ENCODE measurements at places on chromosomes 6 and 20.

DNA sequence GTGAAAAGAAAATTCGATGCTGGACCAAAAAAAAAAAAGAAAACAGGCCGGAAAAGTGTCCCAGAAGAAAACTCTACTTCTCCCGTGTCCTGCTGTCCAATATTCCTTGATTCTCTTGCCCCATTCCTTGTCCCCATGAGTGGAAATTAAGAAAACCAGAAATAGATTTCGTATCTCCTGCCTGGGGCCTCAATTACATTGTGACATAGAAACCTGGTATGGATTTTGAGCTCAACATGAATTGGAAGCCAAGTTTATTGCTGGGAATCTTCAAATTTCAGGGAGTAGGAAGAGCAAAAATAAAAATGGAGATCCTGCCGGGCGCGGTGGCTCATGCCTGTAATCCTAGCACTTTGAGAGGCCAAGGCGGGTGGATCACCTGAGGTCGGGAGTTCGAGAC is 11.9 kb downstream of the ISM1 start:
- no peak for DNase-seq

DNA sequence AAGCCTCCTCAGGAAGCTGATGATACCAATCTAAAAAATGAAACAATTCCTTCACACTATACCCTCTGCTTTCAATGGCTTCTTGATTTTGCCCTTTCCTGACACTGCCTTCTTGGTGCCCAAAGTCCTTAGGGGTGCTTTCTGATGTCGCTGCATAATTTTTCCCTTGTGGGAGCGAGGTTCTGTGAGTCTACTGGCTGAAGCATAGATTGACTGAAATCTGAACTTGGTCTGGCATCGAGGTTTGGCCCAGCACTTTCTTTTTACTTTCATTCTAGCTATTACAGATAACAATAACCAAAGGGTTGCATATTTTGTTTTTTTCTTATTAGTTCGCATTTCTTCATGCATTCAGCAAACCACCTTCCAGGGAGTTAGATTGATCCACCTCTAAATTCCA is 65.8 kb downstream of the E2F3 start:
- DNase-seq, result no peak

DNA sequence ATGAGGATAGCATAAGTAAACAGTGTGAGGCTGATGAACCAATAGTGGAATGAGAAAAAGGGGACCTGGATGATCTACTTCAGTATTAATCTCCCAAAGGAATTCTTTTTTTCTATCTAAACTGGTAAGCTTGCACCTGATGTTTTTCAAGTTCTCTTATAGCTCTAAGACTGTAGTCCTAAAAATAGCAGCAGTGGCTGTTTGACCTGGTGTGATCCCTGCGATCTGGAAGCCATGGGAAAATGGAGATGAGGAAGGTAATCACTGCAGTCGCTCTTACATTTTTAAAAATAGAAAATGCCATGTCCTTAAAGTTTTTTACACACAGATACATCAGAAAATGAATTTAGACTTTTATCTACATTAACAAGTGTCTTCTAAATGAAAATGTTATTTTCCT is 926.4 kb upstream of the SLC35B3 start:
- DNase-seq, result no peak

DNA sequence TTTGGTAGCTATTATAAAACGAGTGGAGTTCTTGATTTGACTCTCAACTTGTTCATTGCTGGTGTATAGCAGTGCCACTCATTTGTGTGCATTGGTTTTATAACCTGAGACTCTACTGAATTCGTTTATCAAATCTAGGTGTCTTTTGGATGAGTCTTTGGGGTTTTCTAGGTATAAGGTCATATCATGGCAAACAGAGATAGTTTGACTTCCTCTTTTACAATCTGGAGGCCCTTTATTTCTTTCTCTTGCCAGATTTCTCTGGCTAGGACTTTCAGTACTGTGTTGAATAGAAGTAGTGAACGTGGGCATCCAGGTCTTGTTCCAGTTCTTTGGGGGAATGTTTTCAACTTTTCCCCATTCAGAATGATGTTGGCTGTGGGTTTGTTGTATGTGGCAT is 38.8 kb downstream of the SUMO4 start:
- DNase-seq, result no peak

GRCh38 chr6:53111865-53112264 is 36.8 kb downstream of the GCM1 start:
- no peak for DNase-seq

DNA sequence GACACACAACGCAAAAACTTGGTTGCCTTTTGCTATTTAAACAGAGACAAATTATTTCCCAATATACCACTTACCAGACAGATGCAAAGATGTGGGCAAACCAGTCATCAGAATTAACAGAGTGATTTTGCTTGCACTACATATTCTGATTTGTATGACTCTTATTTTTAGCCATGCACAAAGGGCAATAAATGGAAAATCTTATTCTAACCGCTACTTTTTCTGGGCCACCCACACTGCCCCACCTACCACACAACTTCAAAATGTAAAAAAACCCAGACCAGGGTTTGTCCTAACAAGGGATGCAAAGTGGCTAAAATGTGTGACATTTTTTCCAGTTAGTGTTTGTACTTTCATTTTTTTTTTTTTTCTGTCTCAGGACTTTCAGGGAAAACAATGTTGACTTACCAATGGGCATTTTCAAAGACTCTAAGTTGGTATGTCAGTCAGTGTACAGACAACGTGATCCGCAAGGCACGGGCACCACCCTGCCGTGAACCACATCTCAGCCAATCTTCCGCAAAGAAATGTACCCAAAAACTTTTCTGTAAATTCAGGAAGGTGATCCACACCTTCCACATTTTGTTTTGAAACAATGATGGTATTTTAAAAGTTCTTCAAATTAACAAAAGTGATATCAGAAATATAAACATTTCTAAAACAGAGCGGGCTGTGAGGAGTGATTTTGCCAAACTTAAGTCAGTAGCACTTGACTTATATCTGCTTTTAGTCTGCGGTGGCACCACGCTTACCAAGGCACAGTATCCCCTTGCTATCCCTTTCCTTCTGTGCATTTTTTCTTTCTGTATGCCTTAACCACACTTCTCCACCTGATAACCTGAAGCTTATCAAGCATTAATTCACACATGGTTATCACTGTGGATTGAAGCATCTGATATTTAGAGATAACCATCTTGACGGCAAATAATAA is 185.6 kb downstream of the GJA10 start:
- DNase-seq, result no peak

DNA sequence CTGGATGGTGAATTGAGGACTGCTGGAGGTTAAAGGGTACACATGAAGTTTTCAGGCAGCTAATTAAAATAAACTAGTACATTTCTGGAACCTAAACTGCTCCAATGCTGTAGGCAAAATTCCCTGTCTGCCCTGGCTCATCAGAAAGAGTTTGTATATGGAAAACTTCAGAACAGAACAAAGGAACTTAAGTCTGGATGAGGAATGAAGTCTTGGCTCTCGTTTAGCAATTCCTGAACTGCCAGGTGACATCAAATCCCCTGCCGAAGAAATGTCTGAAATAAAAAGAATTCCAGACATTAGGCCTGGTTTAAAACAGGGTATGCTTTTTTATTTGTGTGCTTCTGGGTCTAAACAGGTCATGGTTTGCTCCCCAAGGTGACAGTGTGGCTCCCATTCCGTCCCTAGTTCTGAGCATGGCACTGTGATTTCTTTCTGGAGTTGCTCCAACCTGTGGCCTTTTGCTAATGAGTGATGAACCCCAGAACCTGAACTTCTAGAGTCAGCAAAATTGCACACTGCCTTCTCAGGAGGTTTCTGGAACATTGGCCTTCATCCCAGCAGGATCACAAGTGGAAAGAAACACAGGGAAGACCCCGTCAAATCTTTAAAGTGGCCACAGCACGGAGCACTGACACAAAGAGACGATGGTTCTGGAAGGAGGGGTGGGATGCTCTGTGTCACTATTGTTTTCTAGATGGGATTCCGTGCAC is 129.4 kb upstream of the NAA20 start:
- DNase-seq, result peak; percentile 65

GRCh38 chr6:14278446-14278845 is 160.9 kb downstream of the CD83 start:
- DNase-seq, result no peak

GRCh38 chr20:17872434-17872833 is 96.2 kb downstream of the SNX5 start:
- no peak for DNase-seq

- no peak for DNase-seq
Observed at GRCh38 chr6:49649988-49650387, 13.3 kb upstream of the RHAG start.

DNA sequence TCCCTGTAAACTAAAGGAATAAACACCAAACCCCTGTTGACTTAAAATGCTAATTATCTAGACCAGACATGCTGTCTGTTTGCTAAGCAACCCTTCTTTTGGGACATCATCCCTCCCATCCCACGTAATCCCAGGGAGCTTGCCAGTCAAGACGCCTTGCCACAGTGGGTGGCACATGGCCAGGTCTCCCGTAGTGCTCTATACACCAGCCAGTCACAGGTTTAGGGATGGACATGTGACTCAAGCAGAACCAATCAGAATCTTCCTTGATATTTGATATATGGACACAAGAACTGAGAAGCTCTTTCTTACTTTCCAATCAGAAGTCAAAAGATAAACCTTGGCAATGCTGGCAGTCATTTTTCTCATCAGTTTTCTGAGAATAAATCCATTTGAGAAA is 60.0 kb downstream of the CNKSR3 start:
- no peak for DNase-seq

DNA sequence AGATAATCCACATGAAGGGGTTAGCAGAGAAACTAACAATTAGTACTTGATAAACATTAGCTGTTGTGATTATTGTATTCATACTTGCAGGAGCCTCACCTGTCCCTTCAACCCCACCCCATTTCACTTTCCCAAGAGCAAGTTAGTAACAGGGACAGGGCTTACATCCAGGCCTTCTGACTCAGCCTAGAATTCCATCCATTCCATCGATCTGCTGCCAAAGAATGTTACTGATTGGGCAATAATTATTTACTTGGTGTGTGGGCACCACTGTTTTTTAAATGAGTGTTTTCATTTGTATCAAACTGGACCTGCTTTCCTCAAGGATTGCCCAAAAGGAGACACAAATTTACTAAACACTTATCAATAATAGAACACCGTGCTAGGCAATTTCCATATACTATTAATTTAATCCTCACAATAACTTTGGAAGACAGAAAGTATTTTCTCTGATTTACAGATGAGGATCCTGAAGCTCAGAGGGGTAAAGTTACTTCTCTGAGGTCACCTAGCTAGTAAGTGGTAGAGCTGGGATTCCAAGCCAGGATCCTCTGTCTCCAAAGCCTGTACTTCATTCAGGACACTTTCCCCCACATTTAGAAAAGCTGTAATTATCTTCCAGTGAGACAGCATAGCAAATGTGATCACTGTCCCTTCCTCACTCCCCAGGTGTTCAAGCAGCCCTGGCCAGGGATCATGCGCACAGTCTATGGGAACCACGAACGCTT is 32.8 kb downstream of the GSS start:
- DNase-seq, result no peak

DNA sequence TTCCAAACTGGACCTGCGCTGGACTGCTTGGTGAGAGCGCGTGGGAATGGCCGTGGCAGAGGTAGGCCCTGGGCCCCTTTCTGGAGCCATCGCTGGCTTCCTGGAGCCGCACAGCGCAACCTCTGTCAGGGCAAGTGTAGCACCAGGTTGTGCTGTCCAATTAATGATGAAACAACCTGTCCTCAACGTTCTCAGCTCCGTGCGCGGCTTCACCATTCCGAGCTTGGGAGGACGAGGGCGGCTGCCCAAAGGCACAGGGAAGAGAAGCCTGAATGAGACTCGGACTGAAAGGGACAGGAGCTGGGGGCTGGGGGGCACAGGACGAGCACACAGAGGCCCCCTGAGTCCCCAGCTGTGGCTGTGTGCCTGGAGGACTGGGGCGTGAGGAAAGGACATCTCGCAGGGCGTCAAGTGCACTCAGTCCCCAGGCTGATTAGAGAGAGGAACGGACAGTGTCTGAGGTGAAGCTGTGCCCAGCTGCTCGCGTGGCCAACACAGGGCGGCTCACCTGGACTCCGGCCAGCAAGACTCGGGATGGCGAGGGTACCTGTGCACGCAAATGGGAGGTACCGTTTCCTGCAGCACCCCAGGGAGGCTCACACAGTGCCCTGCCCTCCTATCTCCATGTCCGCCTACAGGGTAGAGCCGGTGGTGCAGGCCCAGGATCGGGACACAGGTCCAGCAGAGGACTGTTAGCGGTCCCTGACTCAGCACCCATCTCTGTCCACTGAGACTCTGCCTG is 403.3 kb downstream of the TAF4 start:
- DNase-seq, result no peak

GRCh38 chr6:13708736-13709135 is 2.9 kb downstream of the RANBP9 start:
- peak; percentile 17 for DNase-seq

DNA sequence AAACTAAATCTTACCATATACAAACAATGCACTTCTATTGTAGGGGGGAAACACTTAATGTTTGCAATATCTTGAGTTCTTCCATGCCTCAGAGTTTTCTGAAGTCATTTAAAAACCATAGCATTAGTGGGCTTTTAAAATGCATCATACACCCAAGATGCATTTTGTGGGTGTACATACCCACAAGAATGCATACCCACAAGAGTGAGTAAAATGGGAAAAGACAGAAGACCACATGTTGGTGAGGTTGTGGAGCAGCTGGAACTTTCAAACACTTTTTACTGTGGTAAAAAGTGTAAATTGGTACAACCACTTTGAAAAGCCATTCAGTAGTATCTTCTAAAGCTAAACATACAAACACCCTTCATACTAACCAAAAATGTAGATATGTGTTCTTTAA is 57.5 kb downstream of the CYB5R4 start:
- no peak for DNase-seq

DNA sequence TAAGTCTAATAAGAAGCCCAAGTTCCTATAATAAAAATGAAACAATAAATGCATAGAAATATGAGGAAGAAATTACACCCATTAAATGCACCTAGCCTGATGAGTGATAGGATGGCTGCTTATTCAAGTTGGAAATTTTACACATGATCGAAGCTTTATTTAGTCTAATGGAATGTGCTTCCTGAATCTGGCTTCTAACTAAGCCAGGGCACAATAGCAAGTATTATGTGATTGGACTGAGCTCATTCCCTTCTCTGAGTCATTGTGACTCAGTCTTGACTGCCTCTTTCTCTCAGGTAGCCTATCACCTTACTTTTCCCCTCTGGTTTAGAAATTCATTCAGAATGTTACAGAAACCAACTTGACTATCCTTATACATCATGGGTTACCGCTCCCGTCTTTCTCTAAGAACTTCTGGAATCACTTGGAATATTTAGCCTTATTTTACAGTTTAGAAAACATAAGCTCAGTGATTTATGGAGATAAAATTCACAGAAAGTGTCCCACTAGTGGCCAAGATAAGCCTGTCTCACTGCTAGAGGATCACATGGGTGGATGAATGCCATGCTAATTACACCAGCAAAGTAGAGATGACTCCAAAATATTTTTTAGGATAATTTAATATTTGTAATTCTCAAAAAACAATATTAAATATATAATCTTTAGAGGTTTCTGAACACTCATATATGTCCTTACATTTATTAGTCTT is 505.3 kb upstream of the JAG1 start:
- DNase-seq, result no peak

DNA sequence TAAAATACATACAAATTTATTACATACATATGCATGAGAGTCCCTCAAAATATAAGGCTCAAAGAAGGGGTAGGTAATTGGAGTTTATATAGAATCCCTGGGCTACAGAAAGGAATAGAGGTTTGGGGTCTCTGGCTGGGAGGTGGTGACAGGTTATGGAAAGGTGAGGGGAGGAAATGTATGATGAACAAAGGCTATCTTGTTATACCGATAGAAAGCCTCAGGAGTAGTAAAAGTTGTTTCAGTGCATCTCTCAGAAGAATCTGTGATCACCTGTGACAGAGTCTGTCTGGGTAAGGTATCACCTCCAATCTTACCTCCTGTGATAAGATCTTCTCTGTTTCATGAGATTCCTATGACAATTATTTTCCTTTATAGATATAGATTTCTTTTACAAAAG is 252.9 kb upstream of the AGPAT4 start:
- no peak for DNase-seq
